ENCODE measurements at places on chromosomes 3 and 15.

- no peak for DNase-seq
Observed at GRCh38 chr15:70479785-70480184, 283.6 kb downstream of the UACA start.

DNA sequence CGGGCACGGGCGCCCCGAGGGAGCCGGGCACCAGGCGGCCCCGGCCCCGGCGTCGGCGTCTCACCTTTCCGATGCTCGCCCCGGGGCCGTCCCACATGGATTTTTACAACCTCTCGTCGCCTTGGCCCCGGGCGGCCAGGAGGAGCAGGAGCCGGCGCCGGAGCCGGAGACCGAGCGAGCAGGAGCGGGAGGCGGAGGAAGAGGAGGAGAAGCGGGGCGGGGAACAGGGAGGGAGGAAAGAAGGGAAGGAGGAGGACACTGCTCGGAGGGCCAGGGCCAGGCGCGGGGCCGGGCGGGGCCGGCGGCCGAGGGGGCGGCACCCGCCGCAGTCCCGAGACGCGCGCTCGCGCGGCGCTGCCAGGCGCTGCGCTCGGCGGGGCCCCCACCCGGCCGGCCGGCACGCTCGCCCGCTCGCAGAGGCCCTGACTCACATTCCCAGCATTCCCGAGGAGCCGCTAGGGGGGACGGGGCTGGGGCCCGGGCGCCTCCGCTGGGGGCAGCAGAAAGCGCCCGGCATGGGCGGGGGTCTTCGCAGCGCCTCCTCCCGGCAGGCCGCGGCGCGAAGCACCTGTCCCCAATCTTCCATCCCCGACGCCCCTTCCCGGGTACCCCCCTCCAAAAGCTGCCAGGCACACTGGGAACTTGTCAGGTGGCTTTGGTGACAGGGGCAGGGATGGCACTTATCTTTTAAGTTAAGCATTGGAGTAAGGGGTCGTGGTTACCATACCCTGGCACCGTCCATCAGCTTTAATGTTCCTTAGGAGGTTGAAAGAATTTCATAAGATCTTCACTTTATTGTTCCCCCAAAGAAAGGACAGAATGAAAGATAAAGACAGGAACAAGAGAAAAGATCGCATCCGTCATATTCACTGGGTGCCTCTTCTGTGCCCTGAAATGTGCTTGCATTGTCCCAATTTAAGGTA is at the start of gene ERC2:
TSS of gene ERC2 (minus strand) at position 284 of the 923 bp plus-strand sequence.
- peak; percentile 78 for DNase-seq

DNA sequence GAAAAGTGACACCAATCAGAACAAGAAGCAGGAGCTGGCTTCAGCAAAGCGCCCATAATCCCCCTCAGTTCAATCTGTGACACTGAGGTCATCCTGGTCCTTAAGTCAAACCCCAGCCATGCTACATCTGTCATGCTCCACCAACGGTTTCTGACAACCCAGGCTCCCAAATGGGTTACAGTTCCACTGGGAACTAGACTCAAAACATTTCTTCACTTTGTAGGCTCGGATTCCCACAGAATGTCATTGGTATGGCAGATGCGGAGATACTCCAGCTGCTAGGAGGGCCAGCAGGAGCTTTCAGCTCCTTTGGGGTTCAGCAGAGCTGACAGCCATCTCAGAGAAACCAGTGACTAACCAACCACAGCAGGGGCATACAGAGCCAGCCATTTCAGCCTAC is 48.9 kb downstream of the SUMF1 start:
- no peak for DNase-seq

DNA sequence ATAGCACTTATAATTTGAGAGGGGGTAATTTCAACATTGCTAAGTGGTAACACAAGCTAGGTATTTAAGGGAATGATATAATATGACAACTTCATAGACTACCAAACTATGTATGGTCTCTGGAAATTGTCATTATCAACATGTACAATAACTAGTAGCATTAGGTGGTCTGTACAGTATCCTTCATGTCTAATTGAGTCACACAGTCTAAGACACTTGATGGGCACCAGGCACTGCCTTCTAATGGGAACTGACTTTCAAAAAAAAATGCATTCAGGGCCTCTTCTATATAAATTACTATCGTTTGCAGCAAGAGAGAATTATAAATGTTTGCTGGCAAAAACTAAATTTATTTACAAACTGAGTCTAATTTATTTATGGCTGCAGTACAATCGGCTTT is 271.8 kb downstream of the MECOM start:
- no peak for DNase-seq

GRCh38 chr3:195009616-195010015 is 261.3 kb downstream of the XXYLT1 start:
- DNase-seq, result no peak

DNA sequence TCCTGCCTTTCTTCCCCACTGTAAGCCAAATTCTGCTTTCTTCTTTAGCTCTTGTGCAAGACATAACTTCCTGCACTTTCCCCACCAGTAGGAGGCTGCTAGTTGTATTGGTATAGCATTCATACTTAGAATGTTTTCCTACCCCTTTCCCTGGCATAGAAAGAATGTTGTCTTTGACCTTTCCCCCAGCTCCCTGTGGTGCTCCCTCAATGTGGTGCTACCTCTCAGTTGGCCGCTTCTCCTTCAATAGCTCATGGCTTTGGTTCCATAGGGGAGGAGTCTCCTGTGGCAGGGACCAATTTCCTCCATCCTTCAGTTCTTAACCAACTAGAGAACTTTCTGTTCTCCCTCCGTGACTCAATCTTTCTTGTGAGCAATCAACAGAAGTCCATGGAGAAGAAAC is 67.5 kb upstream of the AKAP13 start:
- DNase-seq, result no peak

DNA sequence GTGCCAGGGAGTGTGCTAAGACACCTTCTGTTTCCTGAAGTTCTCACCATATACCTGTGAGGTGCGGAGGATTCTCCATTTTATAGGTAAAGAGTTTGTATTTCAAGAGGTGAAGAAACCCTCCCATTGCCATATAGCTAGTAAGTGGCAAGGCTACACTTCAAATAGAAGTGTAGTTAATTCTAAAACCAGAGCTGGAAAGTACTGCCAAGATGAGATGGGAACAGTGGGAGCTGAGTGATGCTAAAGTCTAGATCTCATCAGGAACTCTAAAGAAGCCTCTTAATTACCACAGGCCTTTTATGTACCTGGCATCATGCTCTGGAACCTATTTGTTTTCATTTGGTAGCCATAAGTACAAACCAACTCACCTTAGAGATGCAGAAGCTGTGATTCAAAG is 98.6 kb upstream of the NUDT16 start:
- no peak for DNase-seq

DNA sequence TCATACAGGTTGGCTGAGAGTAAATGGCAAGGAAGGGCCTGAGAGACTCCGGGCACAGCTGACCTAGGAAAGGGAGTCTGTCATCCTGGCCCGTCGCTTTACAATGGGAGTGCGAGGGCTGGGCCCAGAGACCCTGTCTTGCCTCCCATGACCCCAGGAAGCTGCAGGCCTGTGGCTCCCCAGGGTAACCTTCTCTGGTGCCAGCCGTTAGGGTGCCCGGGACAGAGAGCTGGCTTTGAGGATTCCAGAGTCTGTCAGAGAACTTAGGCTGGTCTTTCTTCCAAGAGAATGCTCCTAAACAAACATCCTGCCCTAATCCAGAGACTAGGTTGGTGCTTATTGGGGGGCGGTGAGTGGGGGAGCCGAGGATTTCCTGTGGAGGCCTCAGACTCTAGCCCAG is 18.5 kb downstream of the ZNF710 start:
- no peak for DNase-seq

DNA sequence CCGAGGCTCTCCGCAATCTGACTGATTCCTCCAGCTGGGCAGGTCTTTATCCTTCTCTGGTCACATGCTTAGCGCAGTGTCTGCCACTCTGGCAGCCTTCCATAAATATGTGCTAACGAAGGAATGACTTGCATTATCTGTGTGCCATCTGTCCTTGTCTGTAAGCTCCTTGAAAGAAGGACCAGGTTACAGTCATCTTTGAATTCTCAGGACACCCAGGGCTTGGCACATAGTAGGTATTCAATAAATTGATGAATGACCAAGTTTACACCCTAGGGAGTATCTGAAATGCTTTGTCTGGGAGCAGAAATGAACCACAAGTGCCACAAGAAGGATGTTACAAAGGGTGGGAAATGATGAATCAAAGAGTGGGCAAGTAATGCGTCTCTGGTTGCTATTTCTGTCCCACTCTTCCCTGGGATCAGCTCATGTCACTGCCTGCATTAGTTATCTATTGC is 16.5 kb upstream of the FAM3D start:
- DNase-seq, result peak; percentile 73

DNA sequence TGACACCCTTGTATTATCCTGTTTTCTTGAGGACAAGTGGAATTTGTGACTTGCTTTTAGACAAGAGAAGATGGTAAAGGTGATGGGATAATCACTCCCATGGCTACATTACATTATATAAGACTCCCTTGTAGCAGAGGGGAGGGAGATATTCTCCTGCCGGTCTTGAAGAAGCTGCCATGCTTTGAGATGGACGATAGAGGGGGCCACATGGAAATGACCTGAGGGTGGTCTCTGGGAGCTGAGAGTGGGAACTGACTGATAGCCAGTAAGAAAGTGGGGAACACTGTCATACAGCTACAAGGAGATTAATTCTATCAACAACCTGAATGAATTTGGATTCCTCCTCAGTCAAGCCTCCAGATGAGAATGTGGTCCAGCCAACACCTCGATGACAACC is 540.1 kb downstream of the NTRK3 start:
- DNase-seq, result no peak

- no peak for DNase-seq
Observed at GRCh38 chr15:42640109-42640508, 64.7 kb downstream of the STARD9 start.

- DNase-seq, result no peak
Observed at GRCh38 chr3:177835008-177835407, 637.7 kb upstream of the TBL1XR1 start.

DNA sequence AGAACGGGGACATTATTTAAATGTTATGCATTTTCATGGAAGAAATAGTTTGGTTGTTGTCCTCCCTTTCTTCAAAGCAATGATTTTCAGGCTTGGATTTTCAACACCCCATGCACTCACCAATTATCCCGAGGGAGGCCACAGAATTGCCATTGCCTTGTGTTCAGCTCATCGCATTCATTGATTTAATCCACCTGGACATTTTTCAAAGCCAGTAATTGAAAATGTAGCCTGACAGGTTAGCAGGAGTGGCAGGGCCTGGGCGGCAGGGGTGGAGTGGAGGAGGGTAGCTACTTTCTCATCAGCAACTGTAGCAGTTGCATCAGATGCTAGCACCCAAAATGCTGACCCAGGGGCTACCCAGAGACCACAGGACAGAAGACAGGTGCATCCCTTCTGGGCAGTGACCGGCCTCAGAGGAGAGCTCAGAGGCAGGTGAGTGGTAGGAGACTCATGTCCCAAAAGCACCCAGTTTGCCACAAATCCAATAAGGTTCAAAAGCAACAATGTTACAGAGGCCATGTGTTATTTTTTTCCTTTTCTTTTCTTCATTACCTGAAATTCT is 242.4 kb downstream of the CD47 start:
- no peak for DNase-seq

All from cerebellum (tissue), 4 donors.